Activated CD4-positive, alpha-beta memory T cell treated with anti-CD3 and anti-CD28 coated beads, Interleukin-2, amount 10 ng/mL, durations not matched to agents 7 days and 5 days (primary cell): ENCODE measurements at places on chromosomes 16 and 17.

GRCh38 chr17:19549746-19550623, 16.3 kb downstream of the SLC47A1 start:
- peaks cover 9% of the 10 kb centered on the region for H3K27me3 ChIP-seq
- no peaks in the 10 kb centered on the region for H3K4me1 ChIP-seq
- no peak overlapping the region for H3K27ac ChIP-seq
- no peak overlapping the region for H3K4me3 ChIP-seq
- H3K36me3 ChIP-seq = no peaks in the 10 kb centered on the region
- DNase-seq = no peak

- peak within 1 kb of the TSS; percentile 89 for H3K4me3 ChIP-seq
- peak within 1 kb of the TSS; percentile 100 for H3K27ac ChIP-seq
- H3K4me1 ChIP-seq = peaks cover 45% of the 10 kb centered on the region
- DNase-seq = no peak
Observed at GRCh38 chr16:1612320-1613111, at the start of gene CRAMP1. Gene CRAMP1, plus strand, starts transcription at chr16:1612360. Its CDS starts 2,280 bp downstream, at chr16:1614640.

GRCh38 chr16:81831722-81832126, 52.6 kb downstream of the PLCG2 start:
- no peaks in the 10 kb centered on the region for H3K36me3 ChIP-seq
- H3K4me3 ChIP-seq = no peak overlapping the region
- peaks cover 21% of the 10 kb centered on the region for H3K4me1 ChIP-seq
- H3K27me3 ChIP-seq = no peaks in the 10 kb centered on the region
- peak overlapping the region; percentile 10 for H3K27ac ChIP-seq

DNA sequence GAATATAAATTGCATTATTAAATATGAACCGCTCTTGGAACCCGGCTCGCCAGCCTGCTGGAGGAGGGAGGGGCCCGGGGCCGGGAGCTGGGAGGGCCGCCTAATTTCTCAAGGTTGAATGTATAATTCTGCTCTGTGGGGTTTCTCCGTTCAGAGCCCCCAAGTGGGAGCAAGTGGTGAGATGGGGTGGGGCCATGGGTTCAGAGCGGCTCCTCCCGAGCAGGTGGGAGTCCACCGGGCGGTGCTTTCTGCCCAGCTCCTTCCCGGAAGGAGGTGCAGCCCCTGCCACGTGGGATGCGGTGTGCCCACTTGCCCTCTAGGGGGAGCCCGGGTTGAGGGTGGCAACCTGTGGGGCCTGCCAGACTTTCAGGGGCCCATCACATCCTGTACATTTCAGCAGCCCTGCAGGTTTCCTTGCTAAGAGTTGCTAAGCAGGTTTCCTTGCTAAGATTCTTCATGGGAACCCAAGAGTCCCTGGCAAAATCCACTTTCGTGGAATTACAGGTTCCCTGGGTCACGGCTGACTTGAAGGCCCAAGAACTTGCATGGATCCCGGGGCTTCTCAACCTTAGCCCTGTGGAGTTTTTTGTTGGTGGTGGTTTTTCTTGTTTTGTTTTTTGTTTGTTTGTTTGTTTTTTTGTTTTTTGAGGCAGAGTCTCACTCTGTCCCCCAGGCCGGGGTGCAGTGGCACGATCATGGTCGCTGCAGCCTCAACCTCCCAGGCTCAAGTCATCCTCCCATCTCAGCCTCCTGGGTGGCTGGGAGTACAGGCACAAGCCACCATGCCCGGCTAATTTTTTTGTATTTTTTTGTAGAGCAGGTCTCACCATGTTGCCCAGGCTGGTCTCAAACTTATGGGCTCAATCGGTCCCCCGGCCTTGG, 196.7 kb upstream of the GSE1 start:
- DNase-seq = peak; percentile 72
- no peaks in the 10 kb centered on the region for H3K36me3 ChIP-seq
- no peak overlapping the region for H3K4me3 ChIP-seq
- no peak overlapping the region for H3K27ac ChIP-seq

DNA sequence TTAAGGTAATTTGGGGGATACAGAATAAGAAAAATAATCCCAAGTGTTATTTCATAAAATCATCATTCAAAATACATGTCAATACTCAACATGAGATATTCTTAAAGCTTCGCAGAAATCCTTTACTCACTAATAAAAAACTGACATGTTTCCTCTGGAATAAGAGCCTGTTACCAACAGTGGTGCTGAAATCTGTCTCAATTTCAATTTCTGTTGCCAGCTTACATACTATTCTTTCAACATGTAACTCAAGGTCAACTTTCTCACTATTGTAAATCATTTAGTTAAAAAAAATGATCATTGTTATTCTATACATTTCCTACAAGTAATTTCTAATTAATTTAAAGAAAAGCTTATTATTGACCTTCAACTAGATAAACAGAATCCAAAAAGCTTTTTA, 67.9 kb downstream of the CEP95 start:
- no peaks in the 10 kb centered on the region for H3K27me3 ChIP-seq
- no peak for DNase-seq
- H3K4me3 ChIP-seq = no peak overlapping the region
- H3K36me3 ChIP-seq = peaks cover 16% of the 10 kb centered on the region
- H3K27ac ChIP-seq = no peak overlapping the region
- H3K4me1 ChIP-seq = peaks cover 13% of the 10 kb centered on the region

DNA sequence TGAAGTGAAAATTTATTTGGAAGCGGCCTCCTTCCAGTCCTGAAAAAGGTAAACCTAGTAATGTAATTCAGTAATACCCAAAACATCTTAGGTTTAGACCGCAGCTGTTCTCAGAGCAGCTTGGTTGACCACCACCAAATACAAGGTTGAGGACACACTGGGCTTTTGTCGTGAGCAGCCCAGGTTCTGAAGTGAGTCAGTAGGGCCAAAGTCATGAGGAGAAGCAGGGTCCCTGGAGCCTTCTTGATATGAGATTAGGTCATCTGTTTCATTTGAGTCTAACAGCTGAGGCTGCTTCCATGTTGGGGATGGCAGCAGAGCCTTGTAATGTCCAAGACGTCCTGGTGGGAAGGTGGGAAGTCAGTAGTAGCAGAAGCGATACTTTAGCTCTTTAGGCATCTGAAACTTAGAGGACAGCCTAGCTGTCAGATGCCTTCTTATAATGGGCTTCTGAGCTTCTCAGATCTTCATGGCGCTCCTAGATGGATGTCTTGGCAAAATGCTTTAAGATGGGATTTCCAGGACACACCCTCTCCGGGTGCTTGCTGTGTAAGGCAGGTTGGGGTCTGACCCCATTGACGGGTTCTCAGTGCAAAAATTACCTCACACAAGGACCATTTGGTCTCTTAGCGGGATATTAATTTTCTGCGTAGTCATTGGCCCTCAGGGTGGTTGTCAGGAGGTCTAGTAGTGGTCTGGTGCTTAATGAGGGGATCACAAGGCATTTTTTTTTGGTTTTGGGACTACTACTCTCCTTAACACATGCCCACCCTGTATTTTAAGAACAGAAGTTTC, 2.4 kb downstream of the ALKBH5 start:
- no peak for DNase-seq
- peaks cover 61% of the 10 kb centered on the region for H3K4me1 ChIP-seq
- H3K4me3 ChIP-seq = peak overlapping the region; percentile 94
- H3K27me3 ChIP-seq = no peaks in the 10 kb centered on the region
- H3K27ac ChIP-seq = peak overlapping the region; percentile 93
- H3K36me3 ChIP-seq = peaks cover 60% of the 10 kb centered on the region

GRCh38 chr17:19713462-19713861, 2.9 kb downstream of the SLC47A2 start:
- no peaks in the 10 kb centered on the region for H3K36me3 ChIP-seq
- H3K27ac ChIP-seq = no peak overlapping the region
- DNase-seq = no peak
- no peak overlapping the region for H3K4me3 ChIP-seq
- H3K4me1 ChIP-seq = no peaks in the 10 kb centered on the region
- no peaks in the 10 kb centered on the region for H3K27me3 ChIP-seq
